NCI-H1105 treated with DMSO at 0.1 percent for 48 hours (cell line): ENCODE measurements at places on chromosomes 2 and 18.

DNA sequence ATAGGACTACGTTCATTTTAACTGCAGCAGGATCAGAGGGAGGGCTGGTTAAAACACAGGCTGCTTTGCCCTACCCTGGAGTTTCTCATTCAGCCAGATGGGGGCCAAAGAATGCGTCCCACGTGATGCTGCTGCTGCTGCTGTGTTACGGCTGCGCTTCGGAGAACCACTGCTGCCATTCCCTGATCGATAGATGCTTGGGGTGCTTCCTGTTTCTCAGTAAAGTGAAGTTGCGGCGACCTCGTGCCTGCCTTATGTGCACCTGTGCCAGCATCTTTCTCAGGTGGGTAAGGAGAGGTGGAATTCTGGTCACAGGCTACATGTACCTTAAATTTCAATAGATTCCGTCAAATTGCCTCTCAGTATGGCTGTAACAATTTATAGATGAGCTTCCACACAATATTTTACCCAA lies 24.7 kb upstream of the TOGARAM2 start:
- DNase-seq: no peak

GRCh38 chr2:228611171-228611570 lies 429.7 kb upstream of the SPHKAP start:
- DNase-seq: no peak

DNA sequence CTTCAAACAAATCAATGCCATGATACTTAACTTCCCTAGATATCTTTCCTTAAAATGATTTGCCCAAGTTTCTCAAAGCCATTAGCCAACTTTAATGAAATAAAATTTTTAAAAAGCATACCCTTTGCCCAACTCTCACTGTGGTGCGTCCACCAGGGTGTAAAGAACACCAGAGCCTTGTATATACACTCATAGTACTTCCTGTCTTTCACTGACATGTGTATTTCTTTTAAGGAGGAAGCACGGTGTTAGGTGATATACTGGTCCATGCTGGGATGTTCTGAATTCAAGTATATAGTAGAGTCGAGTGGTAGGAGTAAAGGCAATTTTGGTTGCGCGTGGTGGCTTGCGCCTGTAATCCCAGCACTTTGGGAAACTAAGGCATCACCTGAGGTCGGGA lies 22.7 kb downstream of the AAK1 start:
- no peak for DNase-seq

DNA sequence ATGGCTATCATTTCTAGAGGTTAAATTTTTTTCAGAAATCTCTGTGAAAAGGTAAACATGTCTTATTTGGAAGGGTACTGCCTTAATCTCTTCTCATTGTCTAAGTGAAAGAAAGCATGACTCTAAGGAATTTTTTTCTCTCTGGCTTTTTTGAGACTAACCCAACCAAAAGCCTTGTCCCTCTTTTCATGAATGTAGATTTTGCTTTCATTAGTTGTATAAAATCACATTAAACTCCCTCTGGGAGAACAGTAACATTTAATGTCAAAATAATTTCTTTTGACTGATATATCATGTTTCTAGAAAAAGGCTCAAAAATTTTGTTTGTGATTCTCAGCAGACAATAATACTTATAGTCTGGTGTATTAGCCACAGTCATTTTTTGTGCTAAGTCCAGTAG lies 168.4 kb upstream of the SPOPL start:
- DNase-seq: no peak

- no peak for DNase-seq
Observed at GRCh38 chr18:770583-770961, 41.5 kb downstream of the YES1 start.

DNA sequence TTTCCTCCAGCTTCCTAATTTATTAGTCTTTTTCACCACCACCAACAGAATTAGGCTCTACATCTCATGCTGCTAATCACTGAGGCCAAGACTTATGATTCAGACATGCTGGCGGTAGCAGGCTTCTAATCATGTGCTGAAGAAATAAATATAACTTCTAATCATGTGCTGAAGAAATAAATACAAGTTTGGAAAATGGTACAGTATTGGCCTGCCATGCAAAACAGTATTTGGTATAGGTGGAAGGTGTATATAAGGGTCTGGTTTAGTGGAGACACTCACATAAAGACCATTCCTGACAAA lies 240.7 kb downstream of the TGIF1 start:
- DNase-seq: no peak

DNA sequence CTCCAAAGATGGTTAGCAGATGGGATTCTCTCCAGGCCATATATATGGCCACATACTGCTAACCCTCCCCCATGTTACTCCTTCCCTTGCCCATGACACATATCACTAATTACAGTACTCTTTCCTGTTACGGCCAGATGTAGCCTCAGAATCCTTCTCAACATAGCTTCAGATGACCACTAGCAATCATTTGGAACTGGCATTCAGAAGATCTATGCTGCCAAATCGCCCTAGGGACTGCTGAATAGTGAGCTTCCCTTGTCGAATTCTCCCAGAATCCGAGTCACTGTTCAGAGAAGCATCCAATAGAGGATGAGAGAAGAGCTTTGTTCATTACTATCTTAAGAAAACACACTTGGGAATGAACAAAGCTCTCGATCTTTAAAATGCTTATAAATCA lies 121.2 kb upstream of the TANK start:
- DNase-seq: no peak

- DNase-seq: no peak
Observed at GRCh38 chr2:207221731-207222130, 56.0 kb upstream of the KLF7 start.

GRCh38 chr2:127523269-127523939 lies 2.9 kb downstream of the IWS1 start:
- no peak for DNase-seq
